ENCODE measurements at places on chromosomes 16 and 17.

DNA sequence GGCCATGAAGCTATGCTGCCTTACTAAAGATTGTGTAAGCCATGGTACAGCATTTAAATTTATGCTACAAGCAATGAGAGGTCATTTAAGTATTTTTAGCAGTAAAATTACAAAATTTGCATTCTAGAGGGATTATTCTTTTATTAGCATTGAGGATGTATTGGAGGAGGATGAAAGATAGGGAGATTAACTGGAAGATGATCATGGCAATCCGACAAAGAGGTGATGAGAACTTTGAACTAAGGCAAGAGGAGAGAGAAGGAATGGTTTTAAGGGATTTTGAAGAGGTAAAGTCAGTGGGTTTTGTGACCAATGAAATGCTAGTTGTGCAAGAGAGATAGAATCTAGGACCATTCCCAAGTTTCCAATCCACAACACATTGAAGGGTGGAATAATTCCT is 129.9 kb downstream of the SNX11 start:
- no peak for DNase-seq

GRCh38 chr17:62601471-62601870 is 26.0 kb upstream of the MRC2 start:
- no peak for DNase-seq

GRCh38 chr16:49930841-49931240 is 74.9 kb upstream of the ZNF423 start:
- no peak for DNase-seq

- DNase-seq = no peak
Measured at GRCh38 chr17:74623693-74624093, at the start of gene CD300E. TSS of gene CD300E (minus strand) at chr17:74623738. CDS start at chr17:74623621, 117 bp downstream.

DNA sequence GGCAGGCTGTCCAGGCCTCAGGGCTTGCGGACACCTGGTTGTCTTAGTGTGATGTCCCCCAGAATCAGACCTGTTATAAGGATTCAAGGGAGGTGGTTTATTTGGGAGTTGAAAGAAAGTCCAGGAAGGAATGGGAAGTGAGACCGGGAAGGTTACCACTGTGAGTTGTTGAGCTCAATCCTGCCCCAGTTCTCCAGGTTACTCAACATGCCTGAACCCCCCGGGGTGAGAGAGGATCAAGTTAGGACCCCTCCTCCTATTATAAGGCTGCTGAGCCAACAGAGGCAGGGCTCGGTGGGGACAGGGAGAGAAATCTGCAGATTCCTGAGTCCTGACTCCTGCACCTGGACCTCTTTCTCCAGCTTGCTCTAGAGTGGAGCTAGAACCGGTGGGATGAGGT is 86.4 kb downstream of the MRM1 start:
- no peak for DNase-seq

DNA sequence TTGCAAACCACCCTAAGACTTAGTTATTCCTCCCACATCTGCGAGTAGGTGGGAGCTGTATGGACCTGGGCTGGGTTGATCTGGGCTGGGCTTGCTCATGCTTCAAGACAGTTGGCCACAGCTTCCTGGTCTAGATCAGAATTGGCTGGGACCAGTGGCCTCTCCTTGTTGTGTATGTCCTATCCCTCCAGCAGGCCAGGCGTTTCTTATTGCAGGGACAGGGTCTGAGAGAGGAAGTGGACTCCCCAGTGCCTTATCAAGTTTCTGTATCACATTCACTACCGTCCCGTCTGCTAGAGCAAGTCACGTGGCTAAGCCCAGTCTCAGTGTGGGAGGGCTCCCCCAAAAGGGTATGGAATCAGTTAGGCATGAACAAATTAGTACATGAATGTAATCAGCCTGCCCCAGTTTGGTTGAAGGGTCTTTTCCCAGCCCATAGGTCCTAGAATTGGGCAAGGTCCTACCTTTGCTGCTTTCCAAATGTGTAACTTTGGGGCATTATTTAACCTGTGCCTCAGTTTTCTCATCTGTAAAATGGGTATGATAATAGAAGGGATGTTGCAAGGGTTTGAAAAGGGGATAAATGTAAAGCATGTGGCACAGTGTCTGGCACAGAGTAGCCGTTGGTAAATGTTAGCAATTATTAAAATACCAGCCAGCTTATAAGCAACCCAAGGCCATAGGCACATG is 36.0 kb downstream of the NKD1 start:
- no peak for DNase-seq

GRCh38 chr16:88558457-88559442 is 11.5 kb upstream of the ZC3H18 start:
- peak; percentile 61 for DNase-seq

DNA sequence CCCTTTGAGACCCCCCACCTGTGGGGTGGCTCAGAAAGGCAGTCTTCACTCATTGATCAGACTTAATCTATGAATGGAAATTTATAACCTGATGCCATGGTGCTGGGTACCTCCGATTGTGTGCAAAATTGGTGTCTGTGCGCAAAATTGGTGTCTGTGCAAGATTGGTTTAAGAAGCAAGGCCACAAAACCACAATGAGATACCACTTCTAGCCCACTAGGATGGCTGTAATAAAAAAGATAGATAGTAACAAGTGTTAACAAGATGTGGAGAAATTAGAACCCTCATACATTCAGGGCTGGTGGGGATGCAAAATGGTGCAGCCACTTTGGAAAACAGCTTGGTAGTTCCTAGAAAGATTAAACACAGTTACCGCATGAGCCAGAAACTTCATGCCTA is 13.9 kb upstream of the CSNK2A2 start:
- DNase-seq = no peak

GRCh38 chr16:78892951-78893733 is 707.4 kb downstream of the MAF start:
- no peak for DNase-seq

- DNase-seq = no peak
Measured at GRCh38 chr17:27457731-27458523, 1.7 kb downstream of the KSR1 start.

DNA sequence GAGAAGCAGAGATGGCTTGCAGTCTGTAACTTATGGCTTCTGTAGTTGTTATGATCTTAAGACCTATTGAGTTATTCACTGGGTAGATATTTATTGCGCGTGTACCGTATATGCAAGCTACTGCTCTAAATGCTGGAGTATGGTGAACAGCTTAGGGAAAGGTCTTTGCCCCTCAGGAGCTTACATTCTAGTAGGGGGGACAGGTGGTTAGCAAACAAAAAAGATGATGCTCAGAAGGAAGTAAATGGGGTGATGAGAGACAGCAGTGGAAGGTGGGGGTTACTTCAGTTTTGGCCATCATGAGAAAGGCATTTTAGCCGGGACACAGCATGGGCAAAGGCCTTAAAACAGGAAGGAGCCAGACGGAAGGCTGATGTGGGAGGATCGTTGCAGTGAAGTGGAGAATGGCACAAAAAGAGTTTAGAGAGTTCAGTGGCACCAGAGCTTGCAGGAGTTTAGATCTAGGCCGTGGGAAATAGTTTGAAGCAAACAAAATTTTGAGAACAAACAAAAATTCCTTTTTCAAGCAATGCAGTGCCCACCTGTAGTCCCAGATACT is 2.1 kb downstream of the ARMC7 start:
- DNase-seq = no peak

GRCh38 chr17:64075913-64076312 is 54.0 kb downstream of the ERN1 start:
- no peak for DNase-seq

GRCh38 chr16:20249211-20249610 is 78.1 kb downstream of the GP2 start:
- no peak for DNase-seq

DNA sequence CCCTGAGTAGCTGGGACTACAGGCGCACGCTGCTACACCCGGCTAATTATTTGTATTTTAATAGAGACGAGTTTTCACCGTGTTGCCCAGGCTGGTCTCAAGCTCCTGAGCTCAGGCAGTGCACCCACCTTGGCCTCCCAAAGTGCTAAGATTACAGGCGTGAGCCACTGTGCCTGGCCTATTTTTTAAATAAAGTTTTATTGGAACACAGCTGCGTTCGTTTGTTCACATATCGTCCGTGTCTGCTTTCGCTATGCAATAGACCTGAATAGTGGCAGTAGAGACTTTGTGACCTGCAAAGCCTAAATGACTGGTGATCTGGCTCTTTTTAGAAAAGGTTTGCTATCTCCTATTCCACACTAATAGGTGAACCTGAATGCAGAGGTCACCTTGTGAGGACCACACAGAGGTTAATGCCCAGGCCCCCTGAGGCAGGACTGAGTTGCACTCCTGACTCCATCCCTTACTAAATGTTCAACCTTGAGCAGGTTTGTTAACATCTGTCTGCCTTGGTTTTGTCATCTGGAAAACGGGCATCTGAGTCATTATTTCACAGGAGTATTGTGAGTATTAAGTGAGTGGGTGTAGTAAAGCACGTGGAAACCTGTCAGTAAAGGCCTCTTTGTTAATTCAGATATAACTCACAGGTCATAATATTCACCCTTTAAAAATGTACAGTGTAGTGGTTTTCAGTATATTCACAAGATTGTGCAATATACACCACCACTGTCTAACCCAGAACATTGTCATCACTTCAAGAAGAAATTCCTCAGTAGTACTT is 157.5 kb upstream of the CACNG5 start:
- DNase-seq = no peak

GRCh38 chr17:70128727-70129238 is 40.5 kb upstream of the KCNJ2 start:
- no peak for DNase-seq

- peak; percentile 92 for DNase-seq
Measured at GRCh38 chr17:44006598-44007345, 2.4 kb downstream of the NAGS start.

DNA sequence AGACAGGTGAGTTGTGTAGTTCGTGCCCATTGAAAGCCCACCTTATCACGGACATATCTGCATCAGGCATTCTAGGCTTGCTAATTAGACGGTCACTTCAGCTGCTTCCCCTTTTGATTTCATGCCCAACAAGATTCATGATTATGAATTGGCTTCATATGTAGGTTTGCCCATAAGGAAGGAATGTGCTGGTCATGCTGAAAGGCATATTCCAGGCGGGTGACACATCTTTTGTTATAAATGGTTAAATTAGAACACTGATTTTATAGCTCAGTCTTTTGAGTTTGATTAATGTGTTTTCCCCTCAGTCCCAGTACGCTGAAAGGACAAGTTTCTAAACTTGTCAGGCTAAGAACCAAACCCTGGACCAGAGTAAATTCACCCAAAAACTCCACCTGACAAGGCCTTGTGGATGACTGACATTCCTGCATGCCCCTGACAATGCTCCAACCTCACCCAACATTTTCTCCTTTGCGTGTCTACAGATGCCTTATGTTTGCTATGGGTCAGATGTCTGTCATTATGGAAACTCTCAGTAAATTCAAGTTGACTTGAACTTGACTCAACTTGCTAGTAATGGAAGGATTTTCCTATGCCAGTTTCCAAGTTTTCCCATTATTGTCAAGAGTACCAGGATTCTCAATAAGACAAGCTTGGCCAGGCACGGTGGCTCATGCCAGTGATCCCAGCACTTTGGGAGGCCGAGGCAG is 421.9 kb downstream of the PMP22 start:
- no peak for DNase-seq

DNA sequence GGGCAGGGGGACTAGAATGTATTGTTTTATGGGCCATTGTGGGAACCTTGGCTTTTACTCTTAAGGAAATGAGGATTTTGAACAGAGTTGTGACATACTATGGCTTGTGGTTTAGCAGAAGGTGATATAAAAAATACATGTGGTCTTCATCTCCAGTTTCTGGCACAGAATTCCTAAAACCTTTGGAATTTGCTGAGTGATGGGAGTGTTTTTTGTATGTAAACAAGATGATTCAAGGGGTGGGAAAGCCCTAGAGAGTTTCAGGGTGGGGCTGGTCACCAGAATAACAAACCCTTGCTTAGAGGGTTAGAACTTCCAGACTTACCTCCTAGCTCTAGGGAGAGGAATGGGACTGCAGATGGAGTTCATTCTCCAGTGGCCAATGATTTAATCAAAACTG is 316.1 kb downstream of the PHKB start:
- DNase-seq = no peak

DNA sequence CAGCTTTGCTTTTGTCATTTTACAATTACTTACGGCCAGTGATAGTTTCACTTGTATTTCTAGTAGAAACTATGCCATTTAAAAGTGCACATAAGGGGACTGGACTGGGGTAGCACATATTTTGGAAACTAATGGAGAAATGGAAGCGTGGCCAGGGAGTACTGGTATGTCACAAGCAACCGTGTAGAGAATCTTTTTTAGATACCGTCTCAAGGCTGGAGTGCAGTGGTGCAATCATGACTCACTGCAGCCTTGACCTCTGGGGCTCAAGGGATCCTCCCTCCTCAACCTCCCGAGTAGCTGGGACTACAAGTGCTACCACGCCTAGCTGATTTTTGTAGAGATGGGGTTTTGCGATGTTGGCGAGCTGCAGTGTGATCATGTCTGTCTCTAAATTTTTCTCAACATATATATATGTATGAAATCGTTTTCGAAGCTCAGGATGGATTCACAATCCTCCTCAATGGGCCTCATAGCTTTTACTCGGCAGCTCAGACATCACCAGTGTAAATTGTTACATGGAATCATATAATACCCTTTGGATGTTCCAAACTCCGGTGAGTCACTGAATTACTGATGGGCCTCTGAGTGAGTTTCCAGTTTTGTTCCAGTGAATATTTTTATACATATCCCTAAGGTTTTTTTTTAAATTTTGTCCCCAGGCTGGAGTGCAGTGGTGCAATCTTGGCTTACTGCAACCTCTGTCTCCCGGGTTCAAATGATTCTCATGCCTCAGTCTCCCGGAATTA is 51.7 kb downstream of the ZNF778 start:
- no peak for DNase-seq

GRCh38 chr17:19642373-19642893 is 6.1 kb upstream of the ALDH3A2 start:
- DNase-seq = no peak

- no peak for DNase-seq
Measured at GRCh38 chr16:11162586-11163268, 93.3 kb downstream of the SOCS1 start.

GRCh38 chr16:84832488-84833143 is 12.8 kb downstream of the CRISPLD2 start:
- DNase-seq = no peak

DNA sequence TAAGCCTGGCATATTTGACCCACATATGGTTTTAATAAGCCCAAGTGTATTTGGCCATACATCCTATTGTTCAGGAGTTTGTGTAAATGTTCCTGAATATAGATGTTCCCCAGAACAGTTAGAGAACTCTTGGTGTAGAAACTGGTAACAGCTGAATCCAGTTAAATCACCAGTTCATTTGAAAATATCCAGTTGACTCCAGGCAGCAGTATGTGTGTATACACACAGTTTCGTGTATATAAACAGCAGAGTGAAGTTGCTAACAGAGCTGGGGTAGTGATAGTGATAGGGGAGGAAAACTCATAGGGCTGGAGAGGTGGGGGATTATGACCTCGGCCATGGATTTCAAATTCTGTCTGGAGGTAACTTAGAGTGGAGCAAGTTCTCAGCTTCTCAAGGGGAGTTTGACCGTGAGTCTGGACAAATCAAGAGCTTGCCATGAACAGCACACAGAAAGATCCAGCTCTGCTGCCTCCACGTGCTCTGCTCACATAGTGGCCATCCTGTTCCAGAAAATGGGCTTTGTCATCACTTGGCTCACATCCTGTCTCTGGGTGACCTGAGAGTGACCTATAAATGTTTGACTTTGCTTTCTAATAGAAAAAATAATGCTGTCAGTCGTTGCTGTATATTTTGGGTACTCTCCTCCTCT is 30.6 kb upstream of the MMD start:
- no peak for DNase-seq
